Activated naive CD4-positive, alpha-beta T cell treated with Interleukin-2 at 50 U/mL for 16 hours (primary cell): ENCODE measurements at places on chromosomes 13 and 19.

GRCh38 chr19:48351341-48351752 is 12.4 kb downstream of the TMEM143 start:
- peak; percentile 83 for DNase-seq

GRCh38 chr19:41886761-41887710 is 4.1 kb downstream of the ARHGEF1 start:
- peak; percentile 60 for DNase-seq

DNA sequence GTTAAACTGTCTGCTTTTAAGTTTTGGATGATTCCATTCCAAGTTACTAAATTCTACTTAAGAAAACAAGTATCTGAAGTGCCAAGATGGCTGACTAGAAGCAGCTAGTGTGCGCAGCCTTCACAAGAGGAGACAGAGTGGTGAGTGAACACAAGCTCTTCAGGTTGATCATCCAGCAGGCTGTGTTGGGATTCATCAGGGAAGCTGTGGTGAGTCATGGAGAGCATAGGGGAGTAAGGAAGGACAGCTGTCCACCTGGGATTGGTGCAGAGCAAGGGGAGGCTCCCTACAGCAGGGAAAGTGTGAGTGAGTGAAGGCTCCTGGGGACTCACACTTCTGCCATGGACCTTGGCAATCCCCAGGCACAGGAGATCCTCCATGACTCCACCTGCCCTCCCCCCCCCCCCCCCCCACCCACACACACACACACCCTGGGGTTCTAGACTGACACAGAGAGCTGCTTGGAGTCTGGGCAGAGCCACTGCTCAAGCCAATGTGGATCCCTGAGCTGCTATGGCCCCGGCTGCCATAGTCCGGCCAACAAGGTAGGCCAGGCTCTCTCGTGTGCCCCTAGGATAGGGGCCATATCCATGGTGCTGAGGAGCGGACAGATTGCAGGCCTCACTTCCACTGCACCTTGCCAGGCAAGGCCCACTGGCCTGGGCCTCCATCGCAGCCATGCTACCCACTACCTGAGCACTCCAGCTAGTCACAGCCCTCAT is 23.5 kb downstream of the SLC25A15 start:
- no peak for DNase-seq

DNA sequence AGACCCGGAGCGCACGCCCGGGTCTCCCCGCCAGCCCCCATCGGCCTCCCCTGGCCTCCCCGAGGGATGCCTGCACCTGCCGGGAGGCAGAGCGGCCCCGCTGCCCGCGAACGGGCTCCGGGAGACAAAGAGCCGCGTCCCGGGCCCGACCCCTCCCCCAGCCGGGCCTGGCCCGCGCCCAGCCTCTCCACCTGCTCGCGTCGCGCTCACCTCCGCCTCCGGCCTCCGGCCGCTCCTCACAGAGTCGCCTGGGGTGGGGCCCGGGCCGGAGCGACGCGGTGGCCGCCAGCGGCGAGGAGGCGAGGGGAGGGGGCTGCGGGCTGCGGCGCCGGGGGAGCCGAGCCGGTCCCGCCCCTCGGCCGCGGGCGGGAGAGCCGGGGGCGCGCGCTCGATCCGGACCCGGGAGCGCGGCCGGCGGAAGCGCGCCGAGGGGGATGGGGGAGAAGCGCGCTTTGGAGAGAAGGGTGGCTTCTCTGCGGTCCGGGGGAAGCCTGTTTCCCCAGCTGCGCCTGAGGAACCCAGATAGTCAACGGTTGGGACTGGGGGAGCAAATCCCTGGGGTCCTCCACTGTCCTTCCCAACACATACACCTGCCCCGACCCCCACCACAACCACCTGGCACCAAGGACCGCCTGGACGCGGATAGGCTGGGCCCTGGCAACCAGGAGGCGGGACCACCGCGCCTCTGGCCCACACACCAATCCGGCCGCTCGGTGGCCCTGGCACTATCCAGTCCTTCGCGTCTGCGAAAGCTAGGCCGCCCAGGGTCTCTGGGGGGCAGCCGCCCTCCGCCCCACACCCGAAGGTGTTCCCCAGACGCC is at the start of gene PRR36:
Gene PRR36, minus strand, starts transcription at position 315 of the 821 bp plus-strand sequence. CDS start 701 bp downstream, outside the sequence.
- peak; percentile 21 for DNase-seq

GRCh38 chr13:71913717-71914116 is 46.7 kb upstream of the DACH1 start:
- DNase-seq: no peak

GRCh38 chr13:94239135-94239534 is 240.3 kb downstream of the DCT start:
- no peak for DNase-seq

GRCh38 chr13:32723987-32724386 is 137.7 kb downstream of the PDS5B start:
- DNase-seq: no peak

- DNase-seq: no peak
Measured at GRCh38 chr19:30862876-30863275, 486.4 kb downstream of the TSHZ3 start.

GRCh38 chr13:22757530-22758120 is 423.2 kb upstream of the SGCG start:
- no peak for DNase-seq

- no peak for DNase-seq
Measured at GRCh38 chr13:108924134-108924533, 294.7 kb downstream of the MYO16 start.

DNA sequence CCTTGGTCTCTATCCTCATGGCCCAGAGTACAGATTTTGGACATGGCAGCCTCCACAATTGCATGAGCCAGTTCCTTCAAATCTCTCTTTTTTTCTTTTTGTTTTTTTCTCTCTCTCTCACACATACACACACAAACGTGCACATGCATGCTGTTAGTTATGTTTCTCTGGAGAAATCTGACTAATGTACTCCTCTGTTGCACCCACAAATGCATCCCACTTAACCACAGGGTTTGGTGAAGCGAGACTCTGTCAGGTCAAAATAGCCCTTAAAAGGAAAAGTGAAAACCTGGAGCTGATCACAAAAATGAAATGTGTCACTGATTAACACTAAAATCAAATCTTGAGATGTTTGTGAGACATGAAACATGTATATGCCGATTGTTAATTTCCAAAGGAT is 374.6 kb upstream of the ARGLU1 start:
- DNase-seq: no peak

DNA sequence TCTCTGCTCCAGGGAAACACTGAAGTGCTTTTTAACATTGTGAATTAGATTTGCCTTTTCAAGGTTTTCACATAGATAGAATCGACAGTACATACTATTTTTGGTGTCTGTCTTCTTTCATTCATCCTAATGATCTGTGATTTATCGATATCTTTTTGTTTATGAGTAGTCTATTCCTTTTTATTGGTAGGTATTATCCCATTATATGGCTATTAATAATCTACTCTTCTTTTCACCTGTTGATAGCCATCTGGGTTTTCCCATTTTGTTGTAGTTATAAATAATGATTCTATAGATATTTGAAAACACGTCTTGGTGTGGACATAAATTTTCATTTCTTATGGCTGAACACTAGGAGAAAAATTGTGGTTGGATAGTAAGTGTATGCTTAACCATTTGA is 262.6 kb downstream of the MAB21L1 start:
- no peak for DNase-seq

DNA sequence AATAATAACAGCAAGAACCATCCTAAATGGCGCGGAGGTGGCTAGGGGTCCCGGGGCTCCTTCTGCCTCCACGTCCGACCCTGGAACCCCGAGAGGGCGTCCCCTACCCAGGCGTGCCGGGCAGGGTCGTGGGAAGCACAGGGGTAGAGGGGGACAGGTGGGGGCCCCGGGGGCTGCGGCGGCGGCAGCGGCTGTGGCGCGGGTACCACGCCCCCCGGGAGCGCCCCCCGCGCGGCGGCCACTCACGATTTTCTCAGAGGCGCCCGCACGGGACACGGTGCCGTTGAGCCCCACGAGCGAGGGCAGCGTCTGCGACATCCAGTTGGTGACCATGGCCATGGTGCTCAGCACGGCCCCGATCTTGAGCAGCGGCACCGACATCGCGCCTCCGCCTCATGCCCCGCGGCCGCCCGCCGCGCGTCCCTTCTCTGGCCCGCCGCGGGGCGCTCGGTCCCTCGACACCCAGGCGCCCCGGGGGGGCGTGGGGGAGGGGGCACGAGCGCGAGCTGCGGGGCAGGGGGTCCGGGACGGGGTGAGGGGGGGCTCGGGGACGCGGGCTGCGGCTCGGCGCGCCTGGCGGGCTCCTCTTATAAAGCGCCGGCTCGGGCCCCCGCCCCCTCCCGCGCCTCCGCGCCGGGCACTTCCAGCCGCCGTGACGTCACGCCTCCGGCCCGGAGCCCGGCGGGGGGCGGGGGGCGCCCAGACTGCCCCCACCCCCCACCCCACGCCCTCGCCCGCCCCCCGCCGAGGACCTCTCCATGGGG is 22.9 kb downstream of the OLFM2 start:
- no peak for DNase-seq

GRCh38 chr19:56341948-56342347 is 27.3 kb upstream of the ZSCAN5A start:
- no peak for DNase-seq

GRCh38 chr13:75353781-75354193 is 128.2 kb downstream of the TBC1D4 start:
- DNase-seq: no peak

- no peak for DNase-seq
Measured at GRCh38 chr13:99165753-99166587, 34.7 kb upstream of the UBAC2 start.

DNA sequence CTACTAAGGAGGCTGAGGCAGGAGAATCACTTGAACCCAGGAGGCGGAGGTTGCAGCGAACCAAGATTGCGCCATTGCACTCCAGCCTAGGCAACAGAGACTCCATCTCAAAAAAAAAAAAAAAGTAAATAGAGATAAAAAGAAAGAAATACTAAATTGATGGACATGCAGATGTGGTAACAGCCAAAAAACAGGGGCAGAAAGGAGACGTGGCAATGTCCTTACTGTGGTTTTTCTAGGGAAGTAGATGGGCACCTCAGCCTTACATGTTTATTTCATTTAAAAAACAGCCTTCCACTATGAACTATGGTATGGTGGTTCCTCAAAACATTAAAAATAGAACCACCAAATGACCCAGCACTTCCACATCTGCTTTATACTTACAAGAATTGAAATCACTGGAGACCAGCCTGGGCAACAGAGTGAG is 6.5 kb upstream of the EIF3G start:
- DNase-seq: no peak

- DNase-seq: no peak
Measured at GRCh38 chr19:38696729-38697055, 47.6 kb downstream of the CAPN12 start.

- no peak for DNase-seq
Measured at GRCh38 chr13:69050696-69051095, 1056.9 kb upstream of the ATXN8OS start.

DNA sequence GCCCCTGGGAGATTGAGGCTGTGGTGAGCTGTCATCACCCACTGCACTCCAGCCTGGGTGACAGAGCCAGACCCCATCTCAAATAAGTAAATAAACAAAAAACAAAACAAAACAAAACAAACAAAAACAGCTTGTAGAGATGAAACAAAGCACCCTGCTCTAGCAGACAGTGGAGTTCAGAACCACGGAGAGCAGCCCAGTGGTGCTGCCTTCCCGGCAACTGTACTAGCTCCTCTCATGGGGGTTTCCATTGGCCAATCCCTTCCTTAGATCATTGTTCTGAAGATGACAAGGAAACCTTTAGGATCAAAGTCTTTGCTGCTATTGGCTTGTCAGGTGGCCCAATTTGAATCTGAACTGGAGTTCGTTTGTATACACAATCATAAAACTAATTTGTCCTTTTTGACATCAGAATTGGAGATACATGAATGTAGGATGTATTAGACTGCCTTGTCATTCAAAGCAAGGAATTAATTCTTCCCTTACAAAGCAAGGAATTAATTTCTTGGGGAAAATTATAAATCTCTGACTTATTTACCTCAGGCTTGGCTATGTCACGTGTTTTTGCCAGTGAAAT is 19.7 kb upstream of the SYCN start:
- DNase-seq: peak; percentile 13

DNA sequence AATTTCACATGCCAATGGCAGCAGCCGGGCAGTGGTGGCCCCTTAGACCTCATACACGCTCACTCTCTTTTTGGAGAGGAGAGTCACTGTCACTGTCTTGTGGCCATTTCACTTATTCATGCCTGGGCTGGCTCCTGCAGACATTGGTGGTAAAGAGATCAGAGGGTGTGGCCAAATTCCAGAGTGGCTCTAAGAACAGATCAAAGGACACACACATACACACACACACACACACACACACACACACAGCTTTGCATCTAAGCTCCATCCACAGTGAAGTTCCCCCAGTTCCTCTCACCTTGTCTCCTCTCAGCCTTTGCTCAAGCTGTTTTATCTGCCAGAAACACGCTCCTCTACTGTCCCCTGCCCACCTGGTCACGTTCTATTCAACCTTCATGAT is 46.5 kb upstream of the KPNA3 start:
- no peak for DNase-seq
